Mesothelial cell of epicardium (in vitro differentiated cells): ENCODE measurements at places on chromosomes 12 and 14.

GRCh38 chr12:54723379-54724256 is 75.5 kb upstream of the DCD start:
- DNase-seq, result no peak

DNA sequence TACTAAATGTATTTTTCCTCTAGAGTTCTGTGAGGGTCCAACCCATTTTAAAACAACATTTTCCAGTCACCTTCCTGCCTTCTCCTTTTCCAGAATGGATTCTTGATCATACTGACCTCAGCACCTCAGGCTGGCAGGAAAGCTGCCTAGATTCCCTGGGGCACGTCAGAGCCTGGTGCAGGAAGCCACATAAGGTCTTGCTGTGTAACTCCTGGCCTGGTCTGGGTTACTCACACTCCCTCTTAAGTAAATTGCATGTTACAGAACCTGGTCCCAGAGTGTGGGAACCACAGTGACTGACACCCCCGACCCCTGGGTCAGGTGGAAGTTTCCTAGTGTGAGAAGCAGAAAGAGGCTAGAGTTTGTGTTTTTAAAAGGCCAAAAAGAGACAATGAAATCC is 209.8 kb downstream of the SPTSSA start:
- DNase-seq, result no peak

DNA sequence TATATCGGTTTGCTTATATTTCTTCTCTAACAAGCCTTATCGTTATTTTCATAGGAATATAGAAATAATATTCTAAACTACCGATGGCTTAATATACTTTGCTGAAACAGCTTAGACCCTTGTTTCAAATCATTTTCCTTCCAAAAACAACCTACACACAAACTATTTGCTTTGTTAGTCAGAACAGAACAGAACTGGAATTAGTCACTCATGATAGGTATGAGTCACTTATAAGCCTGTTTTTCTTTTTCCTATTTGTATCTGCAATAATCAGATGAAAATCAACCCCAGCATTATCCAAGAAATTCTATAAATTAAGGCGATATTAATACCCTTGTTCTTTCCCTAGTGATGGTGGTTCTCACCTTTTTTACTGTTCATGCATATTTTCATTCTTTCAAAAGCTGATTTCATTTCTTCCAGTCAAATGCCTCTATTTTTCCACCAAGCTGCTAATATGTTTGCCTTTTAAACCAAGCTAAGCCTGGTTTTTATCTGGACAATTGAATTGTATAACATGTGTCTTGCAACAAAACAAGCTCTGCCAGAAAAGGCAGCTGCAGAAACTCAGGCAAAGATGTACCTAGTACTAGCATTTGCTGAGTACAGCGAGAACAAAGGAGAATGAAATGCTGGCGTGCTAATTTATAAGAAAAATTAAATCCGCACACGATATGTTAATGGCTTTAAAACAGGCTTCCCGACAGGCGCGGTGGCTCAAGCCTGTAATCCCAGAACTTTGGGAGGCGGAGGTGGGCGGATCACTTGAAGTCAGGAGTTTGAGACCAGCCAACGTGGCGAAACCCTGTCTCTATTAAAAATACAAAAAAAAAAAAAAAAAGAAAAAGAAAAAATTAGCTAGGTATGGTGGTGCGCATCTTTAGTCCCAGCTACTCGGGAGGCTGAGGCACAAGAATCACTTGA is 1418.2 kb downstream of the AACS start:
- DNase-seq, result no peak

- no peak for DNase-seq
These were observed 88.2 kb downstream of the CHGA start for GRCh38 chr14:93011141-93011529.

- DNase-seq, result no peak
These were observed 67.2 kb upstream of the PLEKHG3 start for GRCh38 chr14:64636980-64637429.

DNA sequence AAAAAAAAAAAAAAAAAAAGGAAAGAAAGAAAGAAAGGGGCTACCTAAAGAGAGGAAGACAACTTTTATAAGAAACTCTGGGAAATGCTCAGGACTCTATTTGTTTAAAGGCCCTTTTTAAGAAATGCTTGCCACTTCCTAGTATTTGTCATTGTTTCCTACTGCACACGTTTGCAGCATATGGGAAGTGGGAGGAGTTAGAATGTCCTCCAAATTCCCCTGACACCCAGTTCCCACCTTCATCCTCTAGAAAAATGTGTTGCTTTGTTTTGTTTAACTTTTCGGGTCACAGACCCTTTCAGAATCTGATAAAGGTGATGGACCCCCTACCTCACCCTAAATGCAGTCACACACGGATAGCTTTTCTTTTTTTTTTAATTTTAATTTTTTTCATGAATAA is 40.8 kb downstream of the NINJ2 start:
- DNase-seq, result no peak

DNA sequence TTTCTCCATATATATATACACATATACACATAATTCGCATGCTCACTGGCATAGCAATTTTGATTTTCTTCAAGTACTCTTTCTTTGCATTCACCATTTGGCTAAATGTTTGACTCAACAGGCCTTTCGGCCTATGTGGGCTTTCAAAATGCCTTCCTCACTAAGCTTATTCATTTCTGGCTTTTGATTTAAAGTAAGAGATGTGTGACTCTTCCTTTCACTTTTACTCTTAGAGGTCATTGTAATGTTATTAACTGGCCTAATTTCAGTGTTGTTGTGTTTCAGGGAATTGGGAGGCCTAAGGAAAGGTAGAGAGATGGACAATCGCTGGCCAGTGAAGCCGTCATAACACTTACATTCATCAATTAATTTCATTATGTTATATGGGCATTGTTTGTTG is 14.5 kb upstream of the KLRD1 start:
- no peak for DNase-seq

- DNase-seq, result no peak
These were observed 89.5 kb upstream of the BCL2L14 start for GRCh38 chr12:11981121-11981733.

GRCh38 chr14:22099942-22100763 is 426.5 kb upstream of the OR4E1 start:
- DNase-seq, result peak; percentile 61

DNA sequence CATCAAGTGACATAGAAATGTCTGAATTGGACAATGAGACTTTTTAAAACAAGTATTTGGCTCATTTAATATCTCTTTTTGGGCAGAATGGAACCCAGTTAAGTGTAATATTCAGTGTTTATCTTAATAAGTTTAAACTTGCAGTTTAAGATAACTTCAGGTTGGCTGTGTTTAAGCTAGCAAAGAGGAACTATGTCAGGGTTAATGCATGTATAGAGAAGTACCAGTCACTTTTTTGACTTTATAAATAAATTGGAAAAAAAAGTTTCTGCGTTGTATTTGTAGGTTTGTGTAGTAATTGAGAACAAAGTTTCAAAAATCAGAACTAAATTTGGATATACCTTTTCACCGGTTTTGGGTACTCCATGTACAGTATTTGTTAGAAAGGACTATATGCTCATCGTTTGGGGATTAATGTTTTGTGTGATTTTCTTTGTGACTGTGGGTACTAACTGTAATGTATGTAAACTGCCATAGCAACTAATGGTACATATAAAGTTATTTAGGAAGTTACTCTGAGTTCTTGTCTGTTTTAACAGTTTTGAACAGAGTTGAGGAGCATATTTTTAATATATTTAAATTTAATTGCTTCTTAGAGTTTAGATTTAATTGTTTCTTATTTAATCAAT is 4.5 kb downstream of the HMGA2 start:
- no peak for DNase-seq

- DNase-seq, result no peak
These were observed 32.5 kb downstream of the MMP17 start for GRCh38 chr12:131860472-131861260.

- no peak for DNase-seq
These were observed 103.5 kb downstream of the METTL25 start for GRCh38 chr12:82461836-82462235.

GRCh38 chr14:79596551-79596950 is 614.8 kb downstream of the DIO2 start:
- DNase-seq, result no peak

DNA sequence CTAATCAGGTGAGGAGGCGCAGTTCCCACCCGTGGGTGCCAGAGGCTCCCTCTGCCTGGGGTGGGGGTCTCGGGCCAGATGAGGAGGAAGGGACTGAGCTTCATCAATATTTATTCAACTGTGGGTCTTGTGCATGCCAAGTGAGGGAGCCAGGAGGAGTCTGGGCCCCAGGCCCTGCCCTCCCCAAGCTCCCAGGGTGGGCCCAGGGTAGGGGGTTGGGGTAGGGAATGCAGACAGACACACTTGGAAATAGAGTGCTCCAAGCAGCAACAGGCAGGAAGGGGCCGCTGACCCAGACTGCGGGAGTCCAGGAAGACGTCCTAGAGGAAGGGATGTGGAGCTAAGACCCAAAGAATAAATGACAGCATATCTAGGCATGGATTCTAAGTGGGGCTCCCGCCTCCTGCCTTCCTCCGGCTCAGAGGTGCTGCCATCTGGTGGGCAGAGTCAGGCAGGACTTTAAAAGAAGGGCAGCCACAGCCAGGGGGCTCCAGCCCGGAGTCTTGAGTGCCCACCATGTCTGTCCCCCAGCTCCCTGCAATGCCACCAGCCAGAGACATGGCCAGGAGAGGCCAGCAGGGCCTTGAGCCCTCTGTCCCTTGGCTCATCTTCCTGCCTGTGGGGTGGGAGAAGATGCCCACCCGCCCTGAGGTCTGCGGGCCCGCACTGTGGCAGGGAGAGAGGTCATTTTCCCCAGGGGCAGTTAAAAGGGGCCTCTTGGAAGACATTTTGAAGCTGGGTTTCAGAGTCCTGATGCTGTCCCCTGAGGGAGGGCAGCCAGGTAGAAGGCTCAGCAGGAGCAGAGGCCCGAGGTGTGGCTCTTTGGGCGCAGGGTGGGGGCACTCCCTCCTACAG is 70.1 kb downstream of the PHETA1 start:
- DNase-seq, result peak; percentile 61

DNA sequence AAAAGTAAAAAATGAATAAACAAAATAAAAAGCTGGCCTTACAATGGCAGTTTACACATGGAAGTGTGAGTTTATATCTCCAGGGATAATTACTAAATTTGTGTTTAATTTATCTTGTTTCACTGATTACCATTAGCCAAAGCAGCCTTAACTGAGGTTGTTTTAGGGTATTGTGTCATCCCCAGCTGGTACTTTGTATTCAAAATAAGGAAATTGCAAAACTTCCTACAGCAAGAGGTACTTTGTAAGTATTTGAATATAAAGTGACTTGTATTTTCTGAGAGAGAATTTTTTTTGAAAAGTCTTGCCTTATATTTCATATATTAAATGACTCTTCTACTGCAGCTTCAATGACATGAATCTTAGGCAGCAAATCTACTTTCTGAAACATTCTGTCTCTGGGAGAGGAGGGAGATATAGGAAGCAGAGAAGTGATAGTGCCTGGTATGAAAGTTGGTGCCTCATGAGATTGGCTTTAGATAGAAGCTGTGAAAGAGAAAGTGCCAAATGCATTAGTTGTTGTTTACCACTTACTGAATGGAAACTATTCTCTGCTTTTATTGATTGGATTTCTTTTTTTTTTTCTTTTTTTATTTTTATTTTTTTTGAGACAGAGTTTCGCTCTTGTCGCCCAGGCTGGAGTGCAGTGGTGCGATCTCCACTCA is 6.7 kb downstream of the FNTB start:
- DNase-seq, result no peak

- no peak for DNase-seq
These were observed 61.1 kb downstream of the HRK start for GRCh38 chr12:116820064-116820656.

DNA sequence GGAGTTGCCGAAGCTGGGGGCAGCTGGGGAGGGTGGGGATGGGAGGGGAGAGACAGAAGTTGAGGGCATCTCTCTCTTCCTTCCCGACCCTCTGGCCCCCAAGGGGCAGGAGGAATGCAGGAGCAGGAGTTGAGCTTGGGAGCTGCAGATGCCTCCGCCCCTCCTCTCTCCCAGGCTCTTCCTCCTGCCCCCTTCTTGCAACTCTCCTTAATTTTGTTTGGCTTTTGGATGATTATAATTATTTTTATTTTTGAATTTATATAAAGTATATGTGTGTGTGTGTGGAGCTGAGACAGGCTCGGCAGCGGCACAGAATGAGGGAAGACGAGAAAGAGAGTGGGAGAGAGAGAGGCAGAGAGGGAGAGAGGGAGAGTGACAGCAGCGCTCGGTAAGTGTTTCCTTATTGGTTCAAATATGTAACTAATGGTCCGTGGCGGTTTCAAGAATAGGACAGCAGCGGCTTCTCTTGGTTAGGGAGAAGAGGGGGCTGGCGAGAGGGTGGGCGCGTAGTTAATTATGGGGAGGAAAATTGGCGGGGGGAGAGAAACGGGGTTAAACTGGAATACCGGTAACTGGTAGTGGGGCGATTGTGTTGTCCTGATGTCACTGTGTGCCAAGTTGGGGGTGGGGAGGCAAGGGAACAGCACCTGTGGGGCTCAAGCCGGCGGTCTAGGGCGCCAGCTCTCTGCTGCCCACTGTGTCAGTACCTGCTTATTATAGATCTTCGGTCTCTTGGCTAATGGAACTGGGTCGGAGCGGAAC is 8.4 kb downstream of the HOXC8 start:
- no peak for DNase-seq

- peak; percentile 10 for DNase-seq
These were observed 118.6 kb upstream of the RTL1 start for GRCh38 chr14:101022121-101022520.

DNA sequence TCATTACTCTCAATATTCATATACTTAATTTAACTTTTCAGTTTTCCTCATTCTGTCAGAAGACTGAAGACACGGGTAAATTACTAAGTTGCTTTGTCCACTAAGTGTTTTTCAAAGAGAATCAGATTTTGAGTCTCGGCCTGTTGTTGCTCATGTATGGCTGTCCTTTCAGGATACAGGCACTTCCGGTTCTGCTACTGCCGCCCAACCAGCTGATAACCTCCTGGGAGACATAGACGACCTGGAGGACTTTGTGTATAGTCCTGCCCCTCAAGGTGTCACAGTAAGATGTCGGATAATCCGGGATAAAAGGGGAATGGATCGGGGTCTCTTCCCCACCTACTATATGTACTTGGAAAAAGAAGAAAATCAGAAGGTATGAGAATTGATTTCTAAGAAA is 28.3 kb upstream of the TEAD4 start:
- no peak for DNase-seq

GRCh38 chr14:30195941-30196340 is 268.3 kb upstream of the PRKD1 start:
- DNase-seq, result no peak

GRCh38 chr12:76069339-76069738 is 15.1 kb downstream of the NAP1L1 start:
- DNase-seq, result no peak

GRCh38 chr12:112740387-112740934 is 51.1 kb upstream of the RPH3A start:
- no peak for DNase-seq

GRCh38 chr14:47567273-47567672 is 108.1 kb downstream of the MDGA2 start:
- no peak for DNase-seq

DNA sequence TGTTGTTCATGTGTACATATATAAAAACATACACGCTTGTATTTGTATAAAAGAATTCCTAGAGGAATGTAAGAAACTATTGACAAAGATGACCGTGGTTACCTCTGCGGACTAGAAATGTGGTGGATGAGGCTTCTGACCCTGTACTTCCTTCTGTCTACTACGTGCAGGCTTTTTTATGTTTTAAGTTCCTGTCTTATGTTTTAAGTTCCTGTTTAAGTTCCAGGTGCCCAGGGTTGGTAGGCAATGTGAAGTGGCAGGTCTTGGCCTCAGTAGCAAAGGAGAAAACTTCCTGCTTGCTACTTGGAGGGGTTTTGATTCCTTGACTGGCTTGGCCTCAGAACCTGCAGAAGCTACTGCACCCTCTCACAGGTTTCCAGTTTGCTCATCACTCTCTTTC is 11.6 kb downstream of the POMT2 start:
- DNase-seq, result no peak
